ENCODE measurements at places on chromosomes 5 and 9. TPM values are rescaled to one million over a fixed set of nuclear protein-coding genes. Genes with fewer than 3 reads are reported as not detected.
A peak's percentile ranks its signal among the peaks of the same experiment; 100 is the strongest.

- no peak for DNase-seq
Measured at GRCh38 chr9:18896531-18897179, 136.4 kb downstream of the SAXO1 start.

The TAF11L5 gene
- not detected for total RNA-seq

GRCh38 chr5:143474616-143475015 lies 71.1 kb upstream of the NR3C1 start:
- no peak for DNase-seq

- DNase-seq = no peak
Measured at GRCh38 chr5:39076757-39077728, 2.8 kb upstream of the RICTOR start.

The CATSPER3 gene
- 0.39 TPM for total RNA-seq

DNA sequence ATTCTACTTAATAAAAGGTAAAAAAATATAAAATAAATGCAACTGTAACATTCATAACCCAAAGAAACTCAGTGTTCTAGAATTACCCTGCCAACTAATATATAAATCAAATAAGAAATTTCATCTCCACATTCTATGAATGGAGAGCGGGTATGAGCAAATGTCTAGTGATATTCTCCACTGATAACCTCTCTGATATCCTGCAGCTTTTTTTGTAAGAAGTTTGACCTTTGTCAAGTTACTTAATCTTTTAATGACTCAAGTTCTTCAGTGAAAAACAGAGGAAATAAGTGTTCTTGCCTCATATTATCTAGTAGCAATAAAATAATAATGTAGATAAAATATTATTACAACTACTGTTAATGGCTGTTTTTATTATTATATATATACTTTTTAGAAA lies 1275.6 kb upstream of the CDH9 start:
- DNase-seq = no peak

DNA sequence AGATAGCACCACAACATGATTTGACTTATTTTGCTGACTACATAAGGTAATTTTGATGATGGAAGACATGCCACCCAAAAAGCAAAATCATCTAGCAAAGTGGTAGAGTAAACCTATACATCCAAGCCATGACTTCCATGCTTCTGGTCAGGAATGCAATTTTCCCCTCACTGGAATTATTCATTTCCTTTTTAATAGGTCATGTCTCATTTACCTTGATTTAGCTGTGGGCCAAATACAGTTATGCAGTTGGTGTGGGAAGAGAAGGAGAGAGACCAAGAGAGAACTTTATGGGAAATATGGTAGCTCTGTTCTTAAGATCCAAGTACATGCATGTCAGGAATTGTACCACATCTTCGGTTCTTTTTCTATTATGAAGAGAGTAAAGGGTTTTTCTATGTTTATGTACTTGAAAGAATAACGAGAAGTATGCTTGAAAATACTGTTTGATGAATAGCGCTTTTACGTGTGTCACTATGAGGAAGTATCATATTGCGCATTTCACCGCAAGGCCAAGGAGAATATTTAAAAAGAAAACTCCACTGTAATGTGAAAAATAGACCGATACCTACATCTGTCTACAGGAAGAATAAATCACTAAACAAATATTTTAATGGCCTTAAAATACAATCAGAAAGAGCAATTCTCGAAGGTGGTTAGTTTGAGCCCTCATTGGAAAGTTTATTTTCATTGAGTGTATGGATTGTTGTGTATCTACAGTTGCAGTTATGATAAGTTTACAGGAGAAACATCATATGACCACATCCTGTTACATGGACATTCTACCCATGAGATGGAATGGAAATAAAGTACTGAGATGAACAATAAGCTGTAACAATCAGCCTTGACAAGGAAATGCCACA lies 134.0 kb downstream of the FOXD1 start:
- no peak for DNase-seq

The WNK2 gene
- 0.89 TPM for total RNA-seq

The SPATA31E1 gene
- total RNA-seq = not detected

DNA sequence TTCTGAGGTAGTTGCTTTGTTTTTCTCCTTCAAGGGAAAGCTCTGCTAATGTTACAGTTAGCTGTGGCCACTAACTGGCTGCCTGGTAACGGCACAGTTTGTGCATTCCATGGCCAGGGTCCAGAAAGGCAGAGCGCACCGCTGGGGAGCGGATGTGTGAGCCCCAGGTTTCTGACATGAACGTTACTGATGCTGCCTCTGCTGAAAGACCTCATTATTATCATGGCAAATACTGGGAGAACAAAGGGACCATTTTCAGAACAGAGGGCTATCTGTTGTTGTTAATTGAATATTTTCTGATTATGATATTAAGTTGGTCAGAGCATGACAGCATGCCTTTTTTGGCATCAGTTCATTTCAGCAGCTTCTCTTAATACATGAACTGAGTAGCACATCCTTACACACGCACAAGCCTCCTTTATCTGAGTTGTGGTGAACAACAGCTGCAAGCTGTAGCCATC lies 134.1 kb downstream of the NUDT12 start:
- DNase-seq = no peak

- no peak for DNase-seq
Measured at GRCh38 chr5:123700624-123701287, 188.8 kb downstream of the CSNK1G3 start.

GRCh38 chr5:150763023-150763769 lies 4.4 kb upstream of the DCTN4 start:
- no peak for DNase-seq

The FAM221B gene
- total RNA-seq = not detected

- DNase-seq = no peak
Measured at GRCh38 chr5:117973785-117974184, 1014.6 kb downstream of the DTWD2 start.

DNA sequence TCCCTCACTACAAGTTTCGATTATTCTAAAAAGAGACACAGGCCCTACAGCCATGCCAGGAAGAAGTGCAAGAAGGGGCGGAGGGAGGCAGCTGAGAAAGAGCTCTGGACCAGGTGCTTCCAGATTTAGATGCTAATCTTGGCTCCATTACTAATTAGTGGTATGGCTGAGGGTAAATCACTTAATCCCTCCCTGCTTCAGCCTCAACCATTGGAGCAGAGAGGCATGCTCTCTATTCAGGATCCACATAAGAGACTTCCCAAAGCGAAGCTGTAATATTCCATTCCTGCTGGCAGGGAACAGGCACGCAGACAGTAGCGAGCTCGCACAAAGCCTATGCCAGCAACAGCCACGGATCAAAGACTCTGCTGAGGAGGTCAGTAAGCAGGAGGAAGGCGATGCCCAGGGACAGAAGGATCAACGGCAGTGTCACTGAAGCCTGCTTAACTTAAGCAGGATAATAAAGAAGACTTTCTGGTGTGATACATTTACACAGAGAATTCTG lies 24.2 kb downstream of the LIFR start:
- DNase-seq = no peak

DNA sequence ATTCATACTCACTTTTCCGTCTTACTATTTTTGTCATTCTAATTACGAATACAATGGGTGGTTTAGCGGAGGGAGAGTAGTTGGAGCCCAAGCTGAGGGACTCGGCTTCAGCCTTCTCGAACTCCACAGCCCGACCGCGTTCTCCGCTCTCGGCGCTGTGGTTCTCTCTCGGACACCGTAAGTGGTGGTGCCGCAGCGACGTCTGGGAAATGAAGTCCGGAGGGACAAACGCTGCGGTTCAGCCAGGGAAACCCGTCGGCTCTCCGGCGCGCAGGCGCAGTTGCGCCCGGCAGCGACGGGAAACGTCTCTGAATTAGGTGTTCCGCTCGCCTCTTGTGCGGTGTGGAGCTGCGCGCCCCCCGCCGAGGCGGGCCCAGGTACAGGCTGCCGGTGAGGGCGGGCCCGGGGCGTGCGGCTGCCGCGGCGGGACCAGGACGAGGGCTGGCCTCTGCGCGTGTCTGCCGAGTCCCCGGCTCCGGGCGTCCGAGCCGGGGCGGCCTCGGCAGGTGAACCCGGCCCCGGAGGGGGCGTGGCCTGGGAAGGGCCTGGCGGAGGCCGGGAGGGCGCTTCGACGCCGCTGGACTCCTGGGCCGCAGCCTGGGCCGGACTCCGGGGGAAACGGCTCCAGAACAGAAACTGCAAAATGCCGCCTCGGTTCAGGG lies at the start of gene ZNF879:
TSS of gene ZNF879 (plus strand) at position 277 of the 662 bp plus-strand sequence. CDS start 1,201 bp downstream, outside the sequence.
- peak; percentile 93 for DNase-seq

The MEF2C gene
- 1.5 TPM for total RNA-seq

DNA sequence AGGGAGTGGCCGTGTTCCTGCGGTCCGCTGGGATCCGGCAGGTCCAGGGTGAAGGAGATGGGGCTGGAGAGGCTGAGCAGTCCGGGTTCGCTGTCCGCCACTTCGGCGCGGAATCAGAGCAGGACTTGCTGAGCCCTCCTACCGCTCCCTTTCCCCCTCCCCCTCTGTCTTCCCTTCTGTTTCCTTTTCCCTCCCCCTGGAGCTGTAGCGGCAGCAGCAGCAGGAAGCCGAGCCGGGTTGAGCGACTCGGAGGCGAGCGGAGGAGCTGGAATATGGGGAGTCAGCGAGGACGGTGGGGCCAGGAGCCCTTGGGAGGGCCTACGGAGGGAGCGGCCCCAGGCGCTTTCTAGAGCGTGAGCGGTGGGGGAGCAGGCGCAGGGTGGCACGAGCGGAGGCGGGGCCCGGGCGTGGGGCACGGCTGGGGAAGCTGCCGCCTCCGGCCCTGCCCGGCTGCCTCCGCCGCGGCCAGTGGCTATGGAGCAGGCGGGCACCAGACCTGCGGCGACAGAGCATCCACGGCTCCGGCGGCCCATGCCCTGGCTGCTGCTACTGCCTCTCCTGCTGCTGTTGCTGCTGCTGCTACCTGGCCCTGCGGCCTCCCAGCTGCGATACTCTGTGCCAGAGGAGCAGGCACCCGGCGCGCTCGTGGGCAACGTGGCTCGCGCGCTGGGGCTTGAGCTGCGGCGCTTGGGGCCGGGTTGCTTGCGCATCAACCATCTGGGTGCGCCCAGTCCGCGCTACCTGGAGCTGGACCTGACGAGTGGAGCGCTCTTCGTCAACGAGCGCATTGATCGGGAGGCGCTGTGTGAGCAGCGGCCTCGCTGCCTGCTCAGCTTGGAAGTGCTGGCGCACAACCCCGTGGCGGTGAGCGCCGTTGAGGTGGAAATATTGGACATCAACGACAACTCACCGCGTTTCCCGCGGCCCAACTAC lies at the start of gene PCDHAC2:
TSS of gene PCDHAC2 (plus strand) at position 184 of the 933 bp plus-strand sequence. CDS start at position 475, 291 bp downstream.
- no peak for DNase-seq

DNA sequence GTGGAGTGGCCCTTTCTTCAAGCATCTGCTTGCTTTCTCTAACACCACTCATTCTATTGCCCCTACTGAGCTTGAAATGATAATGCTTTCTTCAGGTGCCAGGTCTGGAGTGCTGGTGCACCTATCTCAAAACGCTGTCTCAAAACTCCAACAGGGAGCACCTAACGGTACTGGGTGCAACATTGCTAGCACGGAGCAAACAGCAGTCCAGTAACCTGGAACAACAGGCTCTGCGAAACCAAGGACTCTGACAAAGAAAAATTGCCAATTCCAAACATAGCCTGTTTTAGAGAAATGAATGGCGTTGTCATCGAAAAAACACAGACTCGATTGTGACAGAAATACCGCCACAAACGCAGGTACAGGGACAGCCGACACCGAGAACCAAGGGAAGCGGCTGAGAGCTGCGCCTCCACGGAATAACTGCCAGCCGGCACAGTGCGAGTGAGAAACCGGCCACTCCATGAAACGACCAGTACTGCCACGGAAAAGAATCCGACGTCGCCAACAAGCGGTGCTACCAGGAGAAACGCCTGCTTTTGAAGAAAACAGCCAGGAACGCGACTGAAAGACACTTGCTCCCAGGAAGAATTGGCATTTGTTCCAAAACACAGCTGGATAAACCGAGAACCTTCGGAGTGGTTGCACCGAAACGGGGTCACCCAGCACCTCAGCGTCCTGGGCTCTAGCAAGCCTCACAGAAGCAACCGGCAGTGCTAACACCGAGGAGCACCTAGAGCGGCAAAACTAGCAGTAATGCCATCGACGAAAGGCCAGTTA lies 3.1 kb downstream of the ANXA2R start:
- DNase-seq = no peak

The C5orf22 gene
- 28.8 TPM for total RNA-seq

The RNF183 gene
- not detected for total RNA-seq

- DNase-seq = no peak
Measured at GRCh38 chr5:4295663-4296339, 700.2 kb downstream of the IRX1 start.

GRCh38 chr5:69213513-69214215 lies 21.0 kb upstream of the CDK7 start:
- DNase-seq = no peak

GRCh38 chr9:78301466-78301865 lies 4.5 kb downstream of the PSAT1 start:
- DNase-seq = no peak

DNA sequence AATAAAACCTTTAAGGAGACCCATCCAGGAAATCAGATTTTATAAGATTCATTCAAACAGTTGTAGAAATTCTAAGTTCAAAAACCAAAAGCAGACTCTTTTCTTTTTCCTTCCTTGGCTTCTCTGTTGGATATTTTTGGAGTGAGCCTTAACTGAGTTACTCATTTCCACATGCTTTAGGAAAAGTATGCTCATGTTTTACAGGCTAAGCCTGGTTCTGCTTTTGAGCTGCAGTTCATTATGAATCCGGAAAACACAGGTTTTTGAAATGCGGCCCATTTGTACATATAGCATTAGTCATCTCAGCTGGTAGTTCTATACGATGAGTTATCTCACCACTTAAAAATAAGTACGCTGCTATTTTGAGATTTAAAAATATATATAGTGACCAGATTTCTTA lies 156.6 kb upstream of the DMRT1 start:
- no peak for DNase-seq

The INSL6 gene
- not detected for total RNA-seq

GRCh38 chr5:474840-475661 lies 32.1 kb downstream of the EXOC3 start:
- DNase-seq = peak; percentile 26

- DNase-seq = no peak
Measured at GRCh38 chr5:73996151-73996755, 370.3 kb downstream of the ARHGEF28 start.

GRCh38 chr5:142133330-142134206 lies 25.0 kb downstream of the NDFIP1 start:
- DNase-seq = no peak

GRCh38 chr9:38443597-38443996 lies 19.3 kb upstream of the IGFBPL1 start:
- no peak for DNase-seq

- no peak for DNase-seq
Measured at GRCh38 chr5:1247811-1248210, 22.6 kb downstream of the SLC6A18 start.

The REEP2 gene
- total RNA-seq = 4.0 TPM

The CARD6 gene
- 2.3 TPM for total RNA-seq

The INSYN2B gene
- total RNA-seq = not detected

DNA sequence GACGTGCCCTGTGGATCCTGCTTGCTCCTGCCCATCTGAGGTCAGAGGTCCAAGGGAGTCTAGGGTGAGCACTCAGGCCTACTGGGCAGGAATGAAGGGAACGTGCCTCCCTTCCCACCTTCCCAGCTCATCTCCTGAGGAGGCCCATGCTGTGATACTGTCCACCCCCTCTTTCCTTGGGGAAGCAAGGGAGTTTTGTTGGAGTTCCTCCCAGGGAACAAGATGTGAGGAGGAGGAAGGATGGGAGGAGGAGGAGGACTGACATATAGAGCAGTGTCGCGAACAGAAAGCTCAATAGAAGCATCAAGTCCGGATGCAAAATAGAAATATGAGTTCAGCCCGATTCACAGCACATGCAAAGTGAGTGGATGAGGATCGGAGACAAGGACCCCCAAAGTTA lies 41.0 kb downstream of the SLC6A7 start:
- DNase-seq = no peak

The IFNE gene
- not detected for total RNA-seq
